Activated CD4-positive, alpha-beta T cell treated with anti-CD3 and anti-CD28 coated beads for 24 hours (primary cell): ENCODE measurements at places on chromosomes 2 and 18.

DNA sequence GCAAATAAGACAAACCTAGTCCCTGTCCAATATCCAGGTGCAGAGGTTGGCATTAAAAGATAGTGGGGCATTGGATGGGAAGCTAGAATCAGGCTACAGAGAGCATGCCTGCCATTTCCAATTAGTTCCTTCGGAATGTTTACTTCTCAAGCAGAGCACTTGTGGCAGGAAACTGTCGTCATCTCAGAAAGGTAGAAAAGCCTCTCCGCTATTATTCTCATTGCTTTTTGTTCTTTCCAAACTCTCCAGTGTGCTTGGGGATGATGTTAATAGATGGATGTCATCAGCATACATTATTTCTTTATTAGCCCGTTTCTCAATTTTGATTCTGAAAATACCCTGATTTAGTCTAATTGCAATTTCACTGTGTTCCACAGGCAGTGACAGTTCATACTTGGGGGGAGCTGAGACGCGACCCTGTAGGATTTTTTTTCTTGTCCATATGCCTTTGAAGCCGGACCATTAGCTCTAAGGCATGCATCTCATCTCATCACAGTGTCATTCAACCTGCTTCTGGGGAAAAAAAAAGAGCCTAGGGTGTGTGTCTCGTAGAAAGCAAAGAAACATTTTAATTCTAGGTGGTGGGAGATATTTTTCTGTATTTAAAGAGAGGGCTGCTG is 7.7 kb downstream of the ASB18 start:
- no peak for DNase-seq

DNA sequence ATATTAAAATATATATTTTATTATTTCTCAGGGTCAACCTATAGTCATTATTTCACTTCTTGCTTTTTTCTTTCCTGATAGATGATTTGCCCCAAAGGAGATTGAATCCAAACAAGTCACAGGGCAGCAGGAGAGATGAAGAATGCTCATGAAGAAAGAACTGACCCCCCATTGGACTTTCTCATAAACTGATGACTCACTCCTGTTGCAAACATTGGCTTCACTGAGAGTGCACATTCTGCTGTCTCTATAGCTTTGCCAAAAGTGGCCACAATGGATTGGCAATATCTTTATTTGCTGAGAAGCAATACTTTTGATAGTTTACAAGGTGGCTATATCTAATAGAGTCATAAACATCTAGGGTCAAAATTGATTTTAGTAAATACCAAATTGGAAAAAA is 55.9 kb upstream of the ZNF385B start:
- no peak for DNase-seq

DNA sequence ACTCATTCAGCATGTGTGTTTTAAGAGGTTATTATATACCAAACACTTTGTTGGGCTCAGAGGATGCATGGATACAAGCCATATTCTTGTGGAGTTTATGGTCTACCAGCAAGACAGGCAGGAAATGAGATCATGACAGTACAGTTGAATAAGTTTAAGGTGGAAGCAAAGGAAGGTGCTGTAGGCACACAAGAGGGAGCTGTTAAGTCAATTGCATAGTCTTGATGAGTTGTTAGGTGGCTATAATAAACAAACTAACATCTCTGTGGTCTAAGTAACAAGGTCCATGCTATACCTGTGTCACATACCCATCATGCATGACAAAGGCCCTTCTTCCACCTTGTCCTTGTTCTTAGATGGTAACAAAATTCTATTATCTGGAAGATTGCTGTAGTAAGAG is 538.3 kb downstream of the CNTNAP5 start:
- no peak for DNase-seq

GRCh38 chr2:186868344-186868743 is 19.4 kb upstream of the ZSWIM2 start:
- no peak for DNase-seq

- no peak for DNase-seq
Measured at GRCh38 chr2:239762655-239763269, 262.4 kb downstream of the NDUFA10 start.

GRCh38 chr2:12340164-12340563 is 376.6 kb upstream of the TRIB2 start:
- DNase-seq = no peak

DNA sequence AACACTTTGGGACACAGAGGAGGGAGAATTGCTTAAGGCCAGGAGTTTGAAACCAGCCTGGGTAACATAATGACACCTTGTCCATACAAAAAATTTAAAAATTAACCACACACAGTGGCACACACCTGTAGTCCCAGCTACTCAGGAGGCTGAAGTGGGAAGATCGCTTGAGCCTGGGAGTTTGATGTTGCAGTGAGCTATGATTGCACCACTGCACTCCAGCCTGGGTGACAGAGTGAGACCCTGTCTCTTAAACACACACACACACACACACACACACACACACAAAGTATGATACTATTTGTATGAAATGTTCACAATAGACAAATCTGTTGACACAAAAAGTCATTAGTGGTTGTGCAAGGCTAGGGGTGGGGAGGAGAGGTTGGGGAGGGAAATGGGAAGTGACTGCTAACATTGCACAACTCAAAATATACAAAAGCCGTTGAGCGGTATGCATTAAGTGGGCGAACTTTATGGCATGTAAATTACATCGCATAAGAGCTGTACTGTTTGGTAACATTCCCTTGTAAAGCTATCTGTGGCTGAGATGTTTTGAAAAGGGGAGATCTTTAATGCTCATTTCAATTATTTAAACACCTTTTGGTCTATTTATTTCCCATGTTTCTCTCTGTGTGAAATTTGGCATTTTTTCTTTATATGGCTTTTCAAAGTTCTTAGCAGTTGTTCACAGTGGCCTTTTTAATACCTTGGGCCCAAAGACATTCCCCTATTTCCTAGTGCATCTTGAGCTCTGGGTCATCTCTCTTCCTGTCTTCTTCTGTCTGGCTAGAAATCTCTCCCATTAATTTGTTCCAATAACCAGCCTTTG is 58.9 kb upstream of the ZNF516 start:
- no peak for DNase-seq

GRCh38 chr2:7685342-7686015 is 768.3 kb downstream of the RNF144A start:
- no peak for DNase-seq

DNA sequence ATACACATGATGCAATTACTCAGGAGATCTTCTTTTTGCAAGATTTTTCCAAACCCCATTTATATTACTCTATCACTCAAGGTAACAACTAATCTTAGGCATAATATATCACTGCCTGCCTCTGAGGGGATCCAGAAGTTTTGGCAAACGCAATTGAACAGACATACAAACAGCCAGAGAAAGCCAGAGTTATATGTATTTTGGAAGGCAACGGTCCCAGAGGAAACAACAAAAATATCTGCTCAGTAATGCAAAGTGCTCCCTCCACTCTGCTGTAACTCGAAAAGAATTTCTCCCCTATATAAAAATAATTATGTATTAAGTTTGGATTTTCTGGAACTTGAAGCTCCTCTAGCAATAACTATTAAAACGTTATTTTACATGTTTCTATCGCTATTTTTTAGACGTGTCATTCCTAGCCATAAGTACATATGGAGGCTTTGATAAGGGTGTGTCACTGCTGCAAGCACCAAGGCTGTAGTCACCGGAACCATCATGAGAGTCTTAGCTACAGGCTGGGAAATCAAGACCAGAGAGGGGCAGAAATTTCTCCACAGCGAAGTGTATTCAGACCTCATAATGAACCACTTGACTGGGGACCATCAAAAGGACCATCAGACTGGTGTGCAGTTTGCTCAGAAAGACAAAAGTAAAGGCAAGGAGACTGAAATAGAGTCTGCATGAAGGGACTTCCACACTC is 3.7 kb upstream of the GKN1 start:
- no peak for DNase-seq

DNA sequence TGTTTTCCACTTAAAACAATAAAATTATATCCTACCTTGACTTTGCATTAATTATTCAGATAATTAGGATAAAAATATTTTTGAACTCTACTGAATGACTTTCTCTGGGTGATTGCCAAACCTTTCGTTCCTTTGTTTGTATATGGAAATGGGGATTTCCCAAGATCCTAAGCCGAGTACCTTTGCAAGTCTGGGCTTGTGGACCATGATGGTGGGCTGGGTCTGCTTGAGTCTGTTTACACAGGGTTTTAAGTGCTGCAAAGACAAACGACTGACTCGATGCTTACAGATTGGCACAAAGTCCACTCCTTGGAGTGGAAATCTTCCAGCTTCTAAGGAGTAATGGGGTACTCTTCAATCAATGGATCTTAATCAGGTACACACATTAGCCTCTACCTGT is 659.5 kb downstream of the TSN start:
- DNase-seq = no peak

- DNase-seq = no peak
Measured at GRCh38 chr2:205427112-205427511, 255.2 kb upstream of the NRP2 start.

DNA sequence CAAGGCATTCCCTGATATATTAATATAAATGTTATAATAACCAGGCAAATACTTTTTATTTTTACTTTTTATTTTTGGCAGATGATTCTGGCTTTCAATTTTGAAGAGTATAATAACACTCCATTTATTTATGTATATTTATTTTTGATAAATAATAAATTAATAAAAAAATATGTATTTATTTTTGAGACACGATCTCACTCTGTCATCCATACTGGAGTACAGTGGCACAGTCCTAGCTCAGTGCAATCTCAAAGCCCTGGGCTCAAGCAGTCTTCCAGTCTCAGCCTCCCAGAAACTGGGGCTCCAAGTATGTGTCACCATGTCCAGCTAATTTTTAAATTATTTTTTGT is 93.4 kb upstream of the ITGA6 start:
- DNase-seq = no peak

DNA sequence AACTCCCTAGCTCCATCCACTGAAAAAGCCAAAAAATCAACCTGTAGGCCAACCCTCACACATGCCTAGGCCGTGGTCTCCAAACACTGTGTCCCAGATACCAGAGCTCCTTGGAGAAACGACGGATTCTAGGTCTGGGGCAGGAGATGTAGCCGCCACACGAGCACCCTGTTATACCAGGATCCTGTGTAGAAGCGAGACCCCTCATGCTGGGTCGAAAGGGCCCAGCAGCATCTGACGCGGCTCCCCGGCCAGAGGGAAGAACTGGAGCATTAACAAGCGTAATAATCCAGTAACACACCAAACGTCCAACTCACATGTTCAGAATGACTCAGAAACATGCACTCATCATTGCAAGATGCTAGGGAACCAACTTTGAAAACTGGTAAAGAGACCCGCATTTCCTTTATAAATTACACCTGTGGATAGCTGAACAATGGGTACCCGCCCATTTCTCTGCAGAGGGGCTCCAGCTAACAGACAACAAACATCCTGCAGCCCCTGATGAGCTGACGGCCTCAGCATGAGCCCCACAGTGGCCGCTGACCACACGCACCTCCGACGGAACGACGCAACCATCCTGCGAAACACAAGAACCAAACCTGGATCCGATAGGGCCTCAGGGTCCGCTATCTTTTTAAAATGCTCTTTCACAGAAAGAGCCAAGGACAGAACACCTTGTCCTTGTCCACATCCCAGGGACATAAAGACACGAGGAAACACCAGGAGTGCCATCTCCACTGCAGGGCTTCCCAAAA is 14.2 kb downstream of the SLC66A2 start:
- DNase-seq = no peak

DNA sequence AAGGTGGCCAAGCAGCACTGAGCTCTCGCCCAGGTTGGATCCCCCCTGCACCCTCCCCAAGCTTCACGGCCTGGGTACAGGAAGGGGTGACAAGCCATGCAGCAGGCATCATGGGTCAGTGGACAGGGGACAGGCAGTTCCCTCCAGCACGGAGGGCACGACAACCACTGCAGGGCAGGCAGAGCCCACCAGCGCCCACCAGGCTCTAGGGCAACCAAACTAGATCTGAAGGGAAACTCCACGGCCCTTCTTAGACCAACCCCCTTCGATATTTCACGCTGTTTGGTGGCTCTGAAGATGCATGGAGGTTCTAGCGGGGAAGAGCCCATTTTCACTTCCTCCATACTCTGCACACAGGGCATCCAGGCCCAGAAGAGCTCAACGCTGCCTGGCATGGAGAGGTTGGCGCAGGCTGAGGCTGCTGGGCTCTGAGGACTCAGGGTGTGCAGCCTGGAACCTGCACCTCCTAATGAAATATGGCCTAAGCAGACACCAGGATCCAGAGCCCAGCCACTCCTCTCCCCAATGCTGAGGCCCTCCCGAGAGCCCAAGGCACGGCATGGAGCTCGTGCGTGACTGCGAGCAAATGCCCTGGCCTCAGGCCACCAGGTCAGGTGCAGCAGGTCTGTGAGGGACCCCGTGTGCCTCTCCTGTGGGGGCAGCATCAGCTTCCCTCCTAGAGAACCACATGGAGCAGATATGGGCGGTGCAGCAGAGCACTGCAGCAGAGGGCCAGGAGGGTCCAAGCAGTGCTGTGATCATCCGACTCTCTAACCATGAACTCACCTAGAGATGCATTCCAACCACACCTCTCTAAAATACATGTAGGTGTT is 8.7 kb upstream of the MTERF4 start:
- DNase-seq = no peak

- no peak for DNase-seq
Measured at GRCh38 chr18:36376361-36376760, 78.8 kb downstream of the FHOD3 start.

DNA sequence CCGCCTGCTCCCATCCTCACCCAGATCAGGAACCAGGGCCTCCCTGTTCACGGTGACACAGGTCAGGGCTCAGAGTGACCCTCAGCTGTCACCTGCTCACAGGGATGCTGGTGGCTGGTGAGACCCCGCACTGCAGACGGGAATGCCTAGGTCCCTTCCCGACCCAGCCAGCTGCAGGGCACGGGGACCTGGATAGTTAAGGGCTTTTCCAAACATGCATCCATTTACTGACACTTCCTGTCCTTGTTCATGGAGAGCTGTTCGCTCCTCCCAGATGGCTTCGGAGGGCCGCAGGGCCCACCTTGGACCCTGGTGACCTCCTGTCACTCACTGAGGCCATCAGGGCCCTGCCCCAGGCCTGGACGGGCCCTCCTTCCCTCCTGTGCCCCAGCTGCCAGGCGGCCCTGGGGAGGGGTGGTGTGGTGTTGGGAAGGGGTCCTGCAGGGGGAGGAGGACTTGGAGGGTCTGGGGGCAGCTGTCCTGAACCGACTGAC is 31.7 kb downstream of the GPC1 start:
- DNase-seq = no peak

GRCh38 chr18:44341759-44342158 is 338.9 kb upstream of the SETBP1 start:
- no peak for DNase-seq

DNA sequence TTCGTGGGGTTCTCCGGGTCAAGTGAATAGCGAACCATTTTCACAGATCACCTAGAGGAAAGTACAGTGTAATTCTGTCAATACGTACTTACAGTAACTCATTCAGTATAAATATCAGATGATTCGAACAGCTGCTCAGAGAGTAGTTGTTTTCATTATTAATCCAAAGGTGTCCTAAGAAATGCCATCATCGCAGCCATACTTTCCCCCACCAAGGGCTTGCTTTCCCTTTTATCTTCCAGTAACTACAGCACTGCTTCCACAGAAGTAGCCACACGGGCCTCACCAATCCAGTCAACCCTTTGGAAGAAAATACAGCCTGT is 4.5 kb upstream of the C18orf32 start:
- DNase-seq = no peak

GRCh38 chr18:80191907-80192652 is 55.2 kb downstream of the PARD6G start:
- DNase-seq = no peak
